ENCODE measurements at places on chromosomes 5 and 9. TPM values are rescaled to one million over a fixed set of nuclear protein-coding genes. Genes with fewer than 3 reads are reported as not detected.

Gene IL13
- total RNA-seq: not detected

- ATAC-seq: no peak
These were observed 135.6 kb upstream of the RORB start for GRCh38 chr9:74361508-74361907.

DNA sequence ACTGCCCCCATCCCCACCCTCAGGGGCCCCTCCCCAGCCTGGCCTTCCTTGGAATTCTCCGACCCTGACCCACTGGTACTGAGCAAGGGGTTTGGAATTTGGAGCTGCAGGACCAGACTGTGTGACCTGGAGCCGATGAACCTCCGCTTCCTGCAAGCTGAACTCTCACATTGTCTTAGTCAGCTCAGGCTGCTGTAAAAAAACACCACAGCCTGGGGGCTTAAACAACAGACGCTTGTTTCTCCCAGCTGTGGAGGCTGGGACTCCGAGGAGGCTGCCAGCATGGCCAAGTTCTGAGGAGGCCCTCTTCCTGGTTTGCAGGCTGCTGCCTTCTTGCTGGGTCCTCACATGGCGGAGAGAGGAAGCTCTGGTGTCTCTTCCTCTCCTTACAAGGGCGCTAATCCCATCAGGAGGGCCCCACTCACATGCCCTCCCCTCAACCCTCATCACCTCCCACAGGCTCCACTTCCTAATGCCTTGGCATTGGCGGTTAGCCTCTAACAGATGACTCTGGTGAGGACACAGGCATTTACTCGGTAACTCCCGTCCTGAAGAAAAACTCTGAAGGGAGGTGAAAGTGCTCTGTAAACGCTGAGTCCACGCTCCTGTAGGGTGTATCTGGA is 42.4 kb downstream of the C5orf15 start:
- no peak for ATAC-seq

DNA sequence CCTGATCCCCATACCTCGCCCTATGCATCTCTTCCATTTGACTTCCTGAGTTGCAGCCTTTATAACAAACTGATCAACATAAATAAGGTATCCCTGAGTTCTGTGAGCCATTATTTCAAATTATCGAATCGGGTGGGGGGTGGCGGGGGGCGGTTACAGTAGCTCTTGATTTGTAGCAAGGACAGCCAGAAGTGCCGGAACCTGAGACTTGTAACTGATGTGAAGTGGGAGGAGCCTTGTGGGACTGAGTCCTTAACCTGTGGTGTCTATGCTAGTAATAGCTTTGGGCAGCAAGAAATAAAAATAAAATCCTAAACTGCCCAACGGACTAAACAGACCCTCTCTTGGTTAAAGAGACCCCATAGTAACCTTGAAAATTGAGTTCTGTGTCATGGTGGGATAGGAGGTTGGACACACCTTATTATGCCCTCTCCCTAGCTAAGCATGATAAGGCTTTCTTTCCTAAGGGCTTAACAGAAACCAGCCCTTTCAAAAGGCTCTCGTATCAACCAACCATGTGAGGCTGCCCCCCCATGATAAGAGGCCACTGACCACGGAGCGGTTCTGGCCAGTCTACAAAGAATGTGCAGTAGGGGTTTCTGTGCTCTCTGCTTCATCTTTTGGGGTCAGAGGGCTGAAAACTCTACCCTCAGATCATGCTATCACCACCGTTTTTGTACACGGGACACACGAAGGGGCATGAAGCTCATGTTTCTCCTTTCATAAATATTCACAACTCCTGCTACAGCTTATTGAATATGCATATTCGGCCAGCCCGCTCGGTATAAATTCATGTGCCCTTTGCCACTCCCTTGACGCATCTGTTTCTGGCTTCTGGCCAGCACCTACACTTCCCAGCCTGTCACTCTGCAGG is 39.5 kb upstream of the IQGAP2 start:
- peak; percentile 98 for ATAC-seq

- no peak for ATAC-seq
These were observed 7.2 kb upstream of the PIP5K1B start for GRCh38 chr9:68697851-68698250.

Gene ISL1
- total RNA-seq: 0.49 TPM

DNA sequence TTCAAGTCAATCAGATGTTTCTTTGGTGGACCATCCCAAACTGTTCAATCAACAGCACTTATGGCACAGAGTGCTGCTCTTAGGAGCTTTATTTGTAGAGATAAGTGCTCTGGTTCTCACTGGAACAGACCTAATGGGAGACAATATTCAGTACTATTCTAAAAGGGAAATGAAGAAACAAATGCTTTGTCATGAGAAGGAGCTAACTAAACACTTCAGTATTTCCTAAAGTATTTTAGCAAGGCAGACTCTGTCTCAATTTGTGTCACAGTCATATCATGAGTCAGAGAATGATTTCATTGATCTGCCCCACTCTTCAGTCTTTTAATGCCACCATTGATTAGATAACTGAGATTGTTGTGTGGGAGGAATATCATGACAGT is 175.3 kb downstream of the SLF1 start:
- ATAC-seq: peak; percentile 24

- peak; percentile 27 for ATAC-seq
These were observed 122.0 kb downstream of the GALNT10 start for GRCh38 chr5:154312576-154312975.

- no peak for ATAC-seq
These were observed 19.9 kb downstream of the DTWD2 start for GRCh38 chr5:118968406-118968911.

- ATAC-seq: no peak
These were observed 175.9 kb downstream of the KIF4B start for GRCh38 chr5:155189476-155189875.

Gene NPR3
- 0.22 TPM for total RNA-seq

- ATAC-seq: no peak
These were observed 24.7 kb downstream of the MLANA start for GRCh38 chr9:5915438-5915837.

DNA sequence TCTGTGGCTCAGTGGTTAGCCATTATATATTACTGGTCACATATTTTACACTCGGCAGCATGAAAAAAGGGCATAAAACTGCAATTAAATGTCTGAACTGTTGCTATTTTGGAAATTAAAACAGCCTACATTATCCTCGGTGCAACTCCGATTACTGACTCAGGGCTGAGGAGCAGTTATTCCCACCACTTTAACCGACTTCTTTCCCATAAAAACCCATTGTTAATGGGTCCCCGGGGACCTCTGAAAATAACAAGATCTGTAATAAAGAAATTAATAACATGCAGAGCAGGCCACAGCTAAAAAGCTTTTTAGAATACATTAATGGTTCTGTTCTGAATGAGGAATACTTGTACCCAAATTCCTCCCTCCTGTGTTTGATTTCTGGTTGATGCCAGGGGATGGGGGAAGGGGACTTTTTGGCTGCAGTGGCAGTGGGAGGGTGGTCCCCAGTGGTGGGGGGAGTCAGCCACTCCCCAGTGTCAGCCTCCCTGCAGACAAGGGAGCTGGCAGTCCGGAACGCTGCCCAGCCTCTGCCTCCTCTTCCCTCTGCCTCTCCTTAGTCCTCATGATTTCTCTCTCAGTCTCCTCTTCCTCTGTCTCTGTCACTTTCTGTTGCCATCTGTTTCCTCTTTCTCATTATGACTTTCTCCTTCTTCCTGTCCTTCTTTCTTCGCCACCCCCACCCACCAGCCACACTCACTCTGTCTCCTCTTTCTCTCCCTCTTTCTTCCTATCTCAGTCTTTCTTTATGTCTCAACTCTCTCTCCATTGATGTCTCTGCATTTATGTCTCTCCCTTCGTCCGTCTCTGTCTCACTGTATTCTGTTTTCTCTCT is 59.0 kb upstream of the ZBTB43 start:
- ATAC-seq: no peak

DNA sequence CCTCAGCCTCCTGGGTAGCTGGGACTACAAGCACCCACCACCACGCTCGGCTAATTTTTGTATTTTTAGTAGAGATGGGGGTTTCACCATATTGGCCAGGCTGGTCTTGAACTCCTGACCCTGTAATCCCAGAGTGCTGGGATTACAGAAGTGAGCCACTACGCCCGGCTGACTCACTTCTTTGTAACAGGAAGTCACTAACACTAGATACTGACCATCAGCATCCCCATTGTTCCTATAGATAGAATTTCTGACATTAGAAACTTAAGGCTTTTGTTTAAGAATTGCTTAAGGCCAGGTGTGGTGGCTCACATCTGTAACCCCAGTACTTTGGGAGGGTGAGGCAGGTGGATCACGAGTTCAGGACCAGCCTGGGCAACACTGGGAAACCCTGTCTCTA is 42.2 kb downstream of the LEAP2 start:
- ATAC-seq: no peak

GRCh38 chr5:162384225-162384624 is 316.7 kb downstream of the GABRG2 start:
- no peak for ATAC-seq

GRCh38 chr5:154278186-154278585 is 87.7 kb downstream of the GALNT10 start:
- no peak for ATAC-seq

- ATAC-seq: no peak
These were observed 321.1 kb downstream of the ARHGEF28 start for GRCh38 chr5:73946919-73947602.

DNA sequence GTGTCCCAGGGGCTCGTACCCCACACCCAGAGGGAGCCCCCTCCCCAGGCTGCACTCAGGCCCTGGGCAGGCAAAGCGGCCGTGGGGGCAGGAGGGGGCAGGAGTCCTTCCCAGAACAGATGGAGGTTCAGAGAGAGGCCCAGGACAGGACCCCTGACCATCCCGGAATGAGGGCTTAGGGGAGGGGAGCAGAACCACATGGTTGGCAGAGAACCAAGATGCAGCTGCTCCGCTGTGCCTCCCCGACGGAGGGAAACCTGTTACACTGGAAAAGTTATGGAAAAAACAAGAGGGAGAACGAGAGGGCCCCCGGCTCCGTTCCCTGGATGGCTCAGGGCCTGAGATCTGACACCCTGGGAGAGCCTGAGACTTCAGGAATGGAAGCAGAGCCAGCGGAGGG is 22.7 kb downstream of the SLC12A7 start:
- ATAC-seq: no peak

- no peak for ATAC-seq
These were observed 71.5 kb downstream of the NR6A1 start for GRCh38 chr9:124699575-124699974.

Gene RBM18
- 16.6 TPM for total RNA-seq

- ATAC-seq: peak; percentile 27
These were observed 24.0 kb downstream of the NR6A1 start for GRCh38 chr9:124747065-124747464.

DNA sequence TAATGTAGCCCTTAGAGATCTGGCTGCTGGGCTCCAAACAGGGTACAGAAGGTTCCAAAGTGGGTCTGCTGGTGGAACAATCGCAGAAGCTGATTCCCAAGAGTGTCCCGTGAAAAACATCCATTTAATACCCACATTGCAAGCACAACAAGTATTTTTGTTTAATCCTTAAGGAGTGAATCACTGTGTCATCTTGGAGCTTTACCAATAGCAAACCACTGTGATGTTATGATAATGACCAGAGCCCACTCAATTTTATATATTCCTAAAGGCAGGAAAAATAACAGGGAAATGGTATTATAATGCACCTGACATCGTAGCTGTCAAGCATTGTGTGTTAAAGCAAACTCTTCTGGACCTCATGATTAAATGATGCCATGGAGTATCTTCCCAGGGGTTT is 291.9 kb downstream of the FBXL7 start:
- no peak for ATAC-seq

- peak; percentile 48 for ATAC-seq
These were observed 114.8 kb downstream of the TLE4 start for GRCh38 chr9:79686381-79687130.

Gene PCDHB3
- 2.8 TPM for total RNA-seq

DNA sequence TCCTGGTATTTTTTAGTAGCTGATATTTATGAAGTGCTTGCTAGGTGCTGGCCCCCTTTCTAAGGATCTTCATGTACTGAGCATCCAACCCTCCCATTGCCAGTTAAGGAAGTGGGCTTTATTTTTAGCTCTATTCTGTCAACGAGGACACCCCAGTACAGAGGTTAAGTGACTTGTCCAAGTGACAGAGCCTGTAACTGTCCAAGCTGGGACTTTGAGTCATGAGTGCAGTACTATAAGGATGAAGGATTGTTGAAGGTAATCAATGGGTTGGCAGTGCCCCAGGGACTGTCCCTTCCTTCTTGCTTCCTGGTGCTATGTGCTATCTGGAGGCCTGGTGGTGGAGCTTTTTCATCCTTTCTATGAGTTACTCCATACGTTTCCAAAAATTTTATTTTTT is 18.0 kb upstream of the FABP6 start:
- ATAC-seq: no peak

GRCh38 chr5:4868140-4868735 is 271.9 kb upstream of the ADAMTS16 start:
- peak; percentile 79 for ATAC-seq

GRCh38 chr5:73447530-73448462 is 781 bp downstream of the FOXD1 start:
- ATAC-seq: peak; percentile 58

Gene OTULINL
- 0.22 TPM for total RNA-seq

Gene SH2D3C
- 4.2 TPM for total RNA-seq

DNA sequence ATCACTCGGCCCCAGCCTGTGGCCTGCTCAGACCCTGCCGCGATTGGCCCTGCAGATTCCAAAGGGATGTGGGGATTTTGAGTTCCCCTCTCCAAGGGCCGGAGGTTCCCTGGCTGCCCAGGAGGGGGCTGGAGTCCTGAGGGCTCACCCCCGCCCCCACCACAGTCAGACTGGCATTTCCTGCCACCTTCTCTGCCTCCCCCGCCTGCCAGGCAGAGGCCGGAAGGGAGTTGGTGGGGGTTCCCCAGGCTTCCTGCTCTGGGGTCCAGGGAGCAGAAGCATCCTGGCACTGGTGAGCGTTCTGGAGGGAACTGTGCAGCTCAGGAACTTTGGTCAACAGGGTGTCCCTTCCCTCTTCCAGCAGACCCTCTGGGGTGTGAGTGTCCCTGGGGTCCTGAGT is 70.6 kb downstream of the RXRA start:
- no peak for ATAC-seq

GRCh38 chr9:104746798-104747197 is 685 bp upstream of the NIPSNAP3A start:
- no peak for ATAC-seq

DNA sequence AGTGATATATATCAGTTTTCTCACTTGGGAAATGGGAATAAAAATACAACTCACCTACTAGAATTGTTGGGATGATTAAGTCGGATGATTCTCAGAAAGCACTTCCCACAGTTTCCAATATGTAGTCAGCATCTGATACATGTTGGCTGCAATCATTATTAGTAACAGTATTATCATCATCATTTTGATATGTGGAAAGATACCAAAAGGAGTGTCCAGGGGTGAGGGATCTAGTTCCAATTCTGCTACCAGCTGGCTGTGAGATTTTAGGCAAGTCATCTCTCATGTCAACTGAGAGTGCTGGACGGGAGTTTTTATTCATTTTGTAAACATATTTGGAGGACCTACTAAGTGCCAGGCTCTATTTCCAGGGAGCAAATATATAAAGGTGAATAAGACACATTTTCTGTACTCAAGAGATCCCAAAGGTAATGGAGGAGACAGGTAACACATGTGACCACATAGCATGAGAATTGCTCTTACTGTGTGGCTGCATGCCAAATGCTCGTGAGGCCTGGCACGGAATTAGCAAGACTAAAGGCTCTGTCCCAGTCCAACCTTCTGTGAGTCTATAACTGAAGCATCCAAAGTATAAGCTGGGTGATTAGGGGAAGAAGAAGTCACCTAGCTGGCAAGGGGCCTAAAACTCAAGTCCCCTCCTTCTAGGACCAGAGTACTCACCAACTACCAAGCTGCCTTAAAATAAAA is 83.0 kb downstream of the GRIA1 start:
- no peak for ATAC-seq

Measured in motor neuron (in vitro differentiated cells).